ENCODE measurements at places on chromosomes 7 and 10. TPM values are rescaled to one million over a fixed set of nuclear protein-coding genes. Genes with fewer than 3 reads are reported as not detected.

Gene ACHE
- total RNA-seq, result 0.21 TPM

Gene TCERG1L
- total RNA-seq, result 0.11 TPM

Gene C10orf105
- total RNA-seq, result 0.11 TPM

Gene VSTM4
- total RNA-seq, result 0.57 TPM

Gene HOGA1
- not detected for total RNA-seq

Gene DPCD
- 7.2 TPM for total RNA-seq

Gene SLC26A5
- total RNA-seq, result 0.07 TPM

Gene GATA3
- 293 TPM for total RNA-seq

Gene GARS1
- 221 TPM for total RNA-seq

Gene PAPOLB
- total RNA-seq, result not detected

Gene UCMA
- total RNA-seq, result not detected

Gene PNLIPRP3
- not detected for total RNA-seq

Gene GDF2
- total RNA-seq, result not detected

Gene PKD2L1
- not detected for total RNA-seq
